CD4-positive, CD25-positive, alpha-beta regulatory T cell (primary cell): ENCODE measurements at places on chromosomes 4 and X.

GRCh38 chr4:112753333-112753732 lies 116.4 kb downstream of the LARP7 start:
- H3K27ac ChIP-seq: no peak overlapping the region
- peaks cover 3% of the 10 kb centered on the region for H3K27me3 ChIP-seq
- no peaks in the 10 kb centered on the region for H3K36me3 ChIP-seq
- H3K4me3 ChIP-seq: no peak overlapping the region
- DNase-seq: no peak

GRCh38 chr4:77040854-77041725 lies 34.7 kb downstream of the CCNI start:
- DNase-seq: no peak
- H3K36me3 ChIP-seq: peaks cover 3% of the 10 kb centered on the region
- no peak overlapping the region for H3K27ac ChIP-seq

DNA sequence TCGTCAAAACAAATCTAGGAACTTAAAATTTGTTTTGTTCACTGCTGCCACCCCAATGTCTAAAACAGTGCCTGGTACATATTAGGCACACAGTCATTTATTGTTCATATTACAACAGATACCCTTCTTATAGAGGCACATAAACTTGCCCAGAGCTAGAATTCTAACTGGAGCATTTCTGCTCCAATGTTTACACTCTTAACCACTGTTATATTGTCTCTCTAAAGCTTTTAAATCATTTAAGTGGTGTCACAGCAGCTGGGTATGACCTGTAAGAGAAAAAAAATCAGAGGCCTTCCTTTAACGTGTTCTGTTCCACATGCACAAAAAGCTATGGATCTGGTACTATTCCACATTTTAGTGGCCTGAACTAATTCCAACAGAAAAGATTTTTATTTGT lies 3.0 kb downstream of the UBE2D3 start:
- H3K27ac ChIP-seq: peak overlapping the region; percentile 100
- H3K4me1 ChIP-seq: peaks cover 52% of the 10 kb centered on the region
- peak overlapping the region; percentile 100 for H3K4me3 ChIP-seq
- H3K36me3 ChIP-seq: peaks cover 15% of the 10 kb centered on the region
- no peak for DNase-seq
- H3K27me3 ChIP-seq: no peaks in the 10 kb centered on the region

DNA sequence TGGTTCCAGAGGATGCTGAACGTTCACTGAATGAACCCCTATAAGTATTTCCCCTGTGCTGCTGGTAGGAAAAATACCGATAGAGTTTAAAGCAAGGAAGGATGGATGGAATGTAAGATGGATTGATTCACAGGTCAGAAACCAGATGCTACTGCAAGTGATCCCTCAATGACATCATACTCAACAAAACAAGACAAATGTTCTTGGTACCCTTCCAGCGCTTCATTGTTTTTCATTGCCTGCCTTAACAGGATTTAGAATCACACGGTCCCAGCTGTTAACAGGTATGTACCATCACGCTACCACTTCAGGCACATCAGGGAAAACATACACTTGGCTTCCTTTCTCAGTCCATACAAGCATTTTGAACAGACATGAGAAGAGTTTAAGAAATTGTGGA lies 118.1 kb upstream of the TLR3 start:
- H3K36me3 ChIP-seq: no peaks in the 10 kb centered on the region
- H3K4me1 ChIP-seq: no peaks in the 10 kb centered on the region
- no peak overlapping the region for H3K27ac ChIP-seq
- no peak for DNase-seq
- H3K27me3 ChIP-seq: no peaks in the 10 kb centered on the region
- no peak overlapping the region for H3K4me3 ChIP-seq

GRCh38 chrX:72079607-72080006 lies 52.1 kb downstream of the RTL5 start:
- no peak for DNase-seq
- H3K27me3 ChIP-seq: no peaks in the 10 kb centered on the region
- no peaks in the 10 kb centered on the region for H3K36me3 ChIP-seq
- H3K27ac ChIP-seq: no peak overlapping the region
- no peaks in the 10 kb centered on the region for H3K4me1 ChIP-seq
- H3K4me3 ChIP-seq: no peak overlapping the region

DNA sequence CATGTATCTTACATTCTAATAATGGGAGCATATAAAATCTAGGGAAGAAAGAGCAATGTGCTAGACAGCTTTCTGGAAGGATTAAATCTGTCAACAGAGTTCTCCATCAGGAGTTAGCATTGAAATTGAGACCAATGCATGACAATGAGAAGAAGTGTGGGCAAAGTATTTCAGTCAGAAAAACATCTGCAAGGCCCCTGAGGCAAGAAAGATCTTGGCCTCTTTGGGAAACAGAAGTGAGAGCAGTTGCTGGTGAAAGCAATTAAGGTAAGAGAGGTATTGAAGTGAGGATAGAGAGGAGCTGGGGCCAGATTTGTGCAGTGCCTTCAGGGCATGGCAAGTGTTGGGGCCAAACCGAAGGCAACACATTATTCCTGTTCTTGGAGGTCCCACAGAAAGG lies 999.1 kb downstream of the STPG2 start:
- no peaks in the 10 kb centered on the region for H3K4me1 ChIP-seq
- H3K36me3 ChIP-seq: no peaks in the 10 kb centered on the region
- no peak overlapping the region for H3K4me3 ChIP-seq
- no peak for DNase-seq
- no peak overlapping the region for H3K27ac ChIP-seq
- no peaks in the 10 kb centered on the region for H3K27me3 ChIP-seq

DNA sequence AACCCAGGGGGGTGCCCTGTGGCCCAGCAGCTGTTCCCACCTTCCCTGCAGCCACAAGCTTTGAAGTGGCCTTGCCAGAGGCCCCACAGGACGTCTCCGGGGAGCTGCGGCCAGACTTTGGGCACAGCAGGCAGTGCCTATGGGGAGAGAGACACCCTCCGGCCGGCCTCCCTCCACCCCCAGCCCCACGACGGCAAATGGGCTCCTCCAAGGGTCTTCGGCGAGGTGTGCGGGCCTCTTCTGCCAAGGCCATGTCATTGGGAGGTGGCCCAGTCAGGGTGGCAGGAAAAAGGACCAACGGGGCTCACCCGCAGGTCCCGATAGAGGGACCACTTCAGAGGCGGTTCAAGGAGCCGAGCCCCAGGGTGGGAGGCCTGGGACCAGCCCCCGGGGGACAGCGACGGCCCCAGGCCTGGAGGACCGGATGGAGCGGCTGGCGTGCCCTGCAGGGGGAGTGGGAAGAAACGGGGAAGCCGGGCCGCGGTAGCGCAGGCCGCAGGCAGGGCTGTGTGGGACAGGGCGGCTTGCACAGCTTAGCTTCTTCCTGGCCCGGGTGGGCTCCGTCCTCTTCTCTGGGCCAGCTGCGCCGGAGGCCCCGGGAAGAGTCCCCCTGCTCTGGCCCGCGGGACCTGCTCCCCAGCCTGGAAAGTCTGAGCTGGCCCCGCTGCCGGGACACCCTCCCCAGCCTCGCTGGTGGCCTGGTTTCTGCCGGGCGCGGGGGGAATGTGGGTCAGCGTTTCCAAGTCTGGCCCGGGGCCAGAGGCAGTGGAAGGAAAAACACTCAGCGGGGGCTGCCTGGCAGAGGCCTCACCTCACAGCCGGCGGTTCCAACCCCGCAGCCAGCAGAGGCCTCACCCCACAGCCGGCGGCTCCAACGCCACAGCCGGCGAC lies 21.9 kb upstream of the SPON2 start:
- H3K4me3 ChIP-seq: no peak overlapping the region
- peaks cover 4% of the 10 kb centered on the region for H3K36me3 ChIP-seq

DNA sequence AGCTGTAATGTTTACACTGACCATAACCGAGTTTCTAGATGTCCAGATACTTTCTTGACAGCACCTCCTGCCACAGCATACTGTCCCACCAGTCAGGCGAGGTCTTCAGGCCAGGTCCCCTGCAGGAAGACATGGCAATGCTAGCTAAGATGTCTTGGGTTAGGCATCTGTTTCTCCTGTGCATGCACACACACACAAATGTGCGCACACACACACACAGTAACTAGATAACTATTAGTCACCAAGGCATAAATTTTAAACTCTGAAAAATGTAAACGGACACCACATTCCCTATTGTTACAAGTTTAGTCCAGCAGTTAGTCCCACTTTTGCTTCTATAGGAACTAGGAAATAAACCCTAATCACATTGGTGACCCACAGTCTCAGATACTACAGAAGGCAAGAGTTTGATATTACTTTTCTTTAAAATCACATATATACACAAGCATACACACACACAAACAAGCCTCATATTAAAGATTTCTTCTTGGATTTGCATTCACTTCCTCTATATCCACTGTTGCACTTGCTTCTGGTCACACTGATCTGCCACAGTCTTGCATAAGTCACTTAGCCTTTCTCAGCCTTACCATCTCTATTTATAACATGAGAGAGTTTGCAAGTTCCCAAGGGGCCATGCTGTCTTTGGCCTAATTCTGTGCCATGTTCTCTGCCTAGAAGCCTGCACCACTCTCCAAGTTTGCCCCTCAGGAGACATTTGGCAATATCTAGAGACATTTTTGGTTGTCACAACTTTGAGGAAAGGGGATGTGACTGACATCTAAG lies 32.2 kb downstream of the IL21 start:
- H3K4me3 ChIP-seq: no peak overlapping the region
- DNase-seq: no peak
- H3K4me1 ChIP-seq: no peaks in the 10 kb centered on the region
- no peaks in the 10 kb centered on the region for H3K36me3 ChIP-seq
- no peaks in the 10 kb centered on the region for H3K27me3 ChIP-seq

DNA sequence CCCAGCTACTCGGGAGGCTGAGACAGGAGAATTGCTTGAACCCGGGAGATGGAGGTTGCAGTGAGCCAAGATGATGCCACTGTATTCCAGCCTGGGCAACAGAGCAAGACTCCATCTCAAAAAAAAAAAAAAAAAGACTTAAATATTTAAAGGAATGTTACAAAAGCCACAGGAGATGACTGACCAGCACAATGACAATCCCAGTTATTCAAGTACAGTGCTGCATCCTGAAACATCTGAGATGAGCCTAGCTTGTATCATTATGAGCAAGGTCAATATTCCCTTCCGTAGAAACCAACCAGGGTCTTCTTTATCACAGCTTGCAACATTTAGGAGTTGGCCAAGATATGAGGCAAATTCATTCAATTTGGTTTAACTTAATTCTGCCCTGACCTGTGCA lies 38.6 kb downstream of the LNX1 start:
- H3K4me3 ChIP-seq: no peak overlapping the region
- H3K36me3 ChIP-seq: no peaks in the 10 kb centered on the region
- H3K27ac ChIP-seq: no peak overlapping the region
- H3K4me1 ChIP-seq: no peaks in the 10 kb centered on the region
- no peak for DNase-seq
- H3K27me3 ChIP-seq: no peaks in the 10 kb centered on the region
